Right cardiac atrium (tissue), 5 donors: ENCODE measurements at places on chromosomes 13 and 19. TPM values are rescaled to one million over a fixed set of nuclear protein-coding genes. Genes with fewer than 3 reads are reported as not detected.

DNA sequence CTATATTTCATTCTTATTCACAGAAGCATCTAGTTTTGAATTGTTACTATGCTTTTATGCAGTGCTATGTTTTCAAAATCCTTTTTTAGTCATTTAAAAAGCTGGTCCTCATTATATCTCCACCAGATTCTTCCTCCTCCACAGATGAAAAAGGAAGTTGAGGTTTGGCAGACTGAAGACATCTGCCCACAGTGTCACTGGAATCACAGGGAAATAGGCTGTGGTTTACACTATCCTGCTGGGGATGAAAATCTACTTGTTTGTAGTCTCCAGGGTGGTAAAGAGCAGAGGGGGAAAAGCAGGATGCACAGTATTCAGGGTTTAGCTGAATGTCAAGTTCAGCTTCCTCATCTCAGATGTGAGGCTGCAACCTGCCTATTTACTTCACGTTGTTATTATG lies 351.2 kb downstream of the DNAJC15 start:
- no peak for DNase-seq

DNA sequence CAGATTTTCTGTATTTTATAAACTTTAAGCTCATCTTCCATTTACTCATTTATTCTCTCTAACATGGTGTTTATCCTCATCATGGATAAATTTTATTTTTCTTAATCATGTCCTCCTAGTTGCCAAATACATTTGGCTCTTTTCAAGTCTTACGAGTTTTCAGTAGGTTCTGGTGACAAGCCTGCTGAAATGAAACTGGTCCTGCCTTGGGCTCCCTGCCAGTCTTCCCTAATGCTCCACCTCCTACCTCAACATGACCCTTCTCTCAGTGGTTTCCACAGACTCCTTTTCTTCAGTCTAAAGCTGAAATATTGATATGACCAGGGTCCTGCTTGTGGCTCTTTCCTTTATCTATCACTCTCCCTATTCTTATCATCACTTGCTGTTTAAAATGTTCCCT lies 81.2 kb downstream of the TRPC4 start:
- DNase-seq = peak; percentile 11

GRCh38 chr13:33274264-33274663 lies 11.3 kb downstream of the STARD13 start:
- DNase-seq = no peak

GRCh38 chr13:93558637-93559036 lies 332.0 kb downstream of the GPC6 start:
- DNase-seq = no peak

- DNase-seq = no peak
These were observed 46.5 kb upstream of the TFDP1 start for GRCh38 chr13:113537909-113538688.

- peak; percentile 77 for DNase-seq
These were observed 1.2 kb downstream of the RABAC1 start for GRCh38 chr19:41957838-41958366.

GRCh38 chr19:16125737-16126495 lies 14.2 kb downstream of the RAB8A start:
- DNase-seq = no peak

DNA sequence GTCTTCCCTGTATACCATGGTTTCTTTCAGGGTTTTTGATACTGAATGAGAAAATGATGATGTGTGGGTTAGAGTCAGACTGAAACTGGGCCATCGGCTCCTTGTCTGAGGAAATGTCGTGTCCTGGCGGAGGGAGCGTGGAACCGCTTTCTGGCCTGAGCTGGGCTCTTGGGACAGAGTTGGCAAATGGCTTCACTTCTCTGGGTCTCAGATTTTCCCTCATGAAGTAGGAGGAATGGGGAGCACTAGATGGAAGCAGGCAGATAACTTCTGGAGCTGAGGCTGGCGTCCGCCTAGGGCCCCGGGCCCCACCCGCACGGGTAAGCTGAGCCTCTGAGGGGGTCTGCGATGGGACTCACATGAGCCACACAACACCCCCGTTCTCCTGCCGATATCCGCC lies 133.3 kb upstream of the WASF3 start:
- DNase-seq = peak; percentile 84

DNA sequence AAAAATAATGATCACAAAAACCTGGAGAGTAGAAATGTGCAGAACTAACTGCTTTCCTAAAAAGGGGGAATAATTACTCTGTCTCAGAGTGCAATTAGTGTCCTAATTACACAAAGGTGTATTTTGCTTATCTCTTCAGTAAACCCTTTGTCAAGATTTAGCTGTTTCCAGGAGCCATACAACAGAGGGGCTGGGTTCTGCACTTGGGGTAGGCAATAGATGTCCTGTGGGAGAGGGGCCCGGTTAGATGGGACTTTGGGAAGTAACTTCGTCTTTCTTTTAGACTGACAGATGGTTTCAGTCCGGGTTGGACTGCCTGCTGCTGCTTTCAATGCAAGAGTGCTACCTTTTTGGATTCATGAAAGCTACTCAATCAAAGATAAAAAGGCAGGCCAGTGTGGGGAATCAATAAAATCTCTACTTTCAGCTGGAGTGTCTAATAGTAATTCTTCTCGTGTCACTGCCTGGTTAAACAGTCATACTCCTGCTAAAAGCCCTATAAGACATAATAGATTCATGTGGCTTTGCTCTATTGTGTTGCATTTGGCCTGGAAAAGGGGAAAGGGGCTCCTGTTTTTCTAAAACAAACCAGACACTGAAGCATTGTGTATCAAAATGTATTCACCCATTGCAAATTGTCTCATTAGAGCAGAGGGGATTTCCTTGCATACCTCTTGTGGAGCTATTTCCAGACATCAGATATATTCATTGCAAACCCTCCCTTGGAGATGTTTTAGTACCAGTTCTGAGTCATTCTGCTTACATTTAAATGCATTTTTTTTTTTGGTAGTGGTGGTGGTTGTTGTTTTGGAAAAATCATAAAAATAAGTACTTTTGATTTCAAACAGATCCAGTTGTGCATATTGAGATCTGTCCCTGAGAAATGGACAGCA lies 83.3 kb upstream of the PCDH8 start:
- no peak for DNase-seq

DNA sequence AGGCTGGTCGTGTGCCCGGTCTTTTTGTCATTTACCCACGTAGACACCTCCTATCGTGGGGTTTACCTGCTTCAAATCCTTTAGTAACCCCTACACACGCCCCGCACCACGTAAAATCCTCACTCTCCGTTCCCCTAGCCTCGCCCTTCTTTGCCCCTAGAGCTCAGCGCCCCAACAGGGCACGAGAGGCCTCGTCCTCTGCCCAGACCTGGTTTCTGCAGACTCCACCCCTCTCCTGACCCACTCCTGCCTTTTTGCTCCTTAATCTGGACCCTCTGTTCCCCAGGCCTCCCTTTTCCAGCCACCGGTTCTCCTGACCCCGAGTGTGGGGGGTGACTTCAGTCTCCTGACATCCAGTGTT lies 412 bp downstream of the ZNF528 start:
- peak; percentile 34 for DNase-seq

GRCh38 chr13:94176561-94176960 lies 302.9 kb downstream of the DCT start:
- DNase-seq = no peak

DNA sequence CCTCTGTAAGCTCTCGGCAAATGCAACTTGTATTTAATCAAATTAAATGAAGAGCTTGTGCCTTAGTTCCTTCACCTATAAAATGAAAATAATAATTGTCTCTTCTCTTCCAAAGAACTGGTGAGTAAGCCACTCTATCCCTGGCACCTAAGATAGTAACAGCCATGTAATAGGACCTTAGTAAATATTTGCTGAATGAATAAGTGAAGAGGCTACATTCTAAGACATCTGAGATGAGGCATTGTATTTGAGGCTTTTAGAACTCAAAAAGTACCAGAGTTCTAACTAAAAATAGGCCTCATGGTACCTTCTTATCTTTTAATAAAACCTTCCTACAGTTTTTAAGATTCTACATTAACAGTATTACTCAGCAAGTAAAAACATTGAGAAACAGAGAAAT lies 17.3 kb upstream of the DCLK1 start:
- DNase-seq = no peak

DNA sequence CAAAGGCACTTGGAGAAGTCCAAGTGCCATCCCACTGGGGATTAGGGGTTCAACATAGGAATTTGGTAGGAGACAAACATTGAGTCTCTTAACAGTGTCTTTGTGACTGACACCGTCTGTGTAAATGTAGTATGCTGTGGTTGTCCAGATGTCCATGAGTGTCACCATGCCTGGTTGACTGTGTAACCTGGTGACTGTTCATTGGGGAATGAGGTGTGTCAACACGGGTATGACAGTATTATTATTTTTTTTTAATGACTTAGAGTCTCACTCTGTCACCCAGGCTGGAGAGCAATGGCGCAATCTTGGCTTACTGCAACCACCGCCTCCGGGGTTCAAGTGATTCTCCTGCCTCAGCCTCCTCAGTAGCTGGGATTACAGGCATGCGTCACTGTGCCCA lies 16.2 kb downstream of the PKN1 start:
- DNase-seq = no peak

- DNase-seq = no peak
These were observed 130.8 kb downstream of the DNAJC15 start for GRCh38 chr13:43154156-43154651.

DNA sequence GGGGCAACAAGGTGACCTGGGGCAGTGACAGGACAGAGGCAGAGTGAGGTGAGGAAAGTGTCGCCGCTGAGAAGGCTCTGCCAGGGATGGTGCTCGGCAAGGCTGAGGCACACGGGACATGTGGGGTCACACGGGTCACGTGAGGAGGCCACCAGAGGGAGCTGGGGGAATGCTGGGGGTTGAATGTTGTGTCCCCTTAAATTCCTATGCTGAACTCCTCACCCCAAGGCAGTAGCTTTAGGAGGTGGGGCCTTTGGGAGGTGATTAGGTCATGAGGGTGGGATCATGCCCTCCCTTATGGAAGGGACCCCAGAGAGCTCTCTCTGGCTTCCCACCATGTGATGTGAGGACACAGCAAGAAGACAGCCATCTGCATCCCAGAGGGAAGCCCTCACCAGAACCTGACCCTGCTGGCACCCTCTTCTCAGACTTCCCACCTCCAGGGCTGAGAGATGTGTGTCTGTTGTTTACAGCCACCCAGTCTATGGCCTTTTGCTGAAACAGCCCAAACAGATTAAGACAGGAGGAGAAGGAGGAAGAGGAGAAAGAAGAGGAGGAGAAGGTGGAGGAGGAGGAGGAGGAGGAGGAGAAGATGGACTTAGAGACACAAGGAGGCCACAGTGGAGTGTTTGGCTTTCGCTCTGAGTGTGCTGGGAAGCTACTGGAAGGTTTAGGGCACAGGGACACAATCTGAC lies 35.4 kb downstream of the RFX2 start:
- no peak for DNase-seq

DNA sequence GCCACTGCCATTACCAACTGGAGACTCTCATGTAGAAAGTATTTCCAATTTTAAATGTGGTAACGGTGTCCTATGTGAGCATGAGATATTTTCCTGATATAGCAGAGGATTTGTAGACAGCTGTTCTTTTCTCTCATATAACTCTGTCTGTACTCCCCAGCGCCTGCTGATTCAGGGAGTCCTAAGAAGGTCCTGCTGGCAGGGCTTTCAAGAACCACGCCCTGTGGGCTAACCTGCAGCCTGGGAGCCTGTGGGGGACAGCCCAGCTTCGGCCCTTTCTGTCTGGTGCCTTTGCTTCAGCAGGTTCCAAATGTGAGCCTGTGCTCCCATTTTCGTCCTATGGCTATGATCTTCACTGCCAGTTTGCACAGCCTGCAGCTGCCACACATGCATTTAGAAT lies 316.8 kb downstream of the ATP8A2 start:
- DNase-seq = no peak

DNA sequence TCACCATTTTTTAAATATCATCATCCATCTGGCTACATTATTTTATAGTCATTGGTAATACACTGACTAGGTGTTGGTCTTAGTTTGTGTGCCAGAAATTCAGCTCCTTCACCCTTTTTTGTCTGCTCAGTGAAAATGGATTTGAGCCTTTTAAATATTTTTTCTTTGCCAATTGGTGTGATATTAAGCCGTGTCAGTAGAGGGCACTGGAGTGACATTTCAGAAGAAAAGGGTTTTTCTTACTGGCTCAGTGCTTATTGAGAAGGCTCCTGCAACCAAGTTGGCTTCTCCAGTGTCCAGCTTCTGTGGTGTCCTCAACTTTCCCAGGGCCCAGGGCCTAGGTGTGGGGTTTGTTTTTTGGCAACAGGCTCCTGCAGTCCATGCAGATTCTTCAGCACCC lies 546.6 kb downstream of the DACH1 start:
- DNase-seq = no peak

DNA sequence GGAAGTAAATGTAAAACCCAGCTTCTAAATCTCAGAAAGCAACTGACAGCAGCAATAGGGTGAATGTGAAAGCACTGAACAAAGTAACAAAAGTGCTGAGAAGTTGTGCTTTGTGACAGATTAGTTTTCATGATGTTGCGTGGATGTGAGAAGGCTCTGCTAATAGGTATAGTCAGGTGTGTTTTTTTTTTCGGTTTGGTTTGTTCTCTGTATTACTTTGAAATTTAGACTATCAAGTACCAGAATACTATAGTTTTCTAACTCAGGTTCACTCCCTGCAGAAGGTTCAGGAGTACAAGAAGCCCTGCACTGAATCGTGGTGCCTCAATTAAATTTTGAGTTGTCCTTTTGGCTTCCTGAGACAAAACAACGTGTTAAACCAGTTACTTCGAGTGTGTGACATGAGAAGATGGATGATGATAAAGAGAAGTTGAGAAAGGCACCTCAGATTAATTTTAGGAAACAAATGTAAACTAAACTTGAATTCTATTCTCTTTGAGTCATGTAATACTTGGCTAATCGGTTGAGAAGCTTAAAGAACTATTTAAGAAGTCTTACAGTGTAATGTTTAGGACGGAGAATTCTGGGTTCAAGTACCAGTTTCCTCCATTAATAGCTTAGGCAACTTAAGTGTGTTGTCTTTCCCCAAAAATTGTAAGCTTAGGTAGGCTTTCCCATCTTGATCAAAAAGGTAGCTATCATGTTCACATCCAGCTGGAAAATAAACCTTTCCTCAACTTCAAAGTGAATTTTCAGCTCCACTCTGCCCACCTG lies 10.3 kb downstream of the MIR17HG start:
- DNase-seq = no peak

DNA sequence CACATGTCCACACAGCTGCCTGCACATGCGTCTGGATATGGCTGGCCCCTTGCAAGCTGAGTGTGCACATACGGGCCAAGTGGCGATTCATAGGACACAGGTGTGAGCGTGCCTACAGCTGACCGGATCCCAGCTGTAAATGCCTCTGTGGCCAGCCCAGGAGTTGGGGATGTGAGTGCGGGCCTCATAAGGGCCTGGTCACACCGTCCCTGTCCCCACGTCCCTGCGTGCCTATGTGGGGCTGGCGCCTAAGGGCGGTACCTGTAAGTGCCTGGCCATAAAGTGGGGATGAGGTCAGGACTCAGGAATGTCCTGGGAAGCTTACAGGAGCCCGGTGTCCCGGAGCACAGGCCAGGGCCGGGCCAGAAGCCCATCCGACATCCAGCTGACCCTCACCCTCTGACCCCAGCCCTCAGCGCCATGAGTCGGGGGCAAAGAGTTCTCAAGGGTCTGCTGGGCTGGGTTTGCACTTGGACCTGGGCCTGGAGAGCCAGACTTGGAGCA lies 1.3 kb upstream of the ARHGAP45 start:
- DNase-seq = no peak

The MAU2 gene
- 26.5 TPM for total RNA-seq

The CBY2 gene
- not detected for total RNA-seq

The CATSPERD gene
- total RNA-seq = not detected

The NLRP7 gene
- not detected for total RNA-seq

The CRYL1 gene
- 33.1 TPM for total RNA-seq

The C5AR1 gene
- total RNA-seq = 7.6 TPM

The CYP4F2 gene
- not detected for total RNA-seq

The PLD3 gene
- 227 TPM for total RNA-seq

The TMEM38A gene
- total RNA-seq = 12.8 TPM

The LAIR1 gene
- 7.9 TPM for total RNA-seq

The CA11 gene
- 8.6 TPM for total RNA-seq

The COX6B2 gene
- total RNA-seq = not detected

The MBD3L3 gene
- total RNA-seq = not detected

The PRRG2 gene
- total RNA-seq = 0.83 TPM
